ENCODE measurements at places on chromosomes 13 and 19.

DNA sequence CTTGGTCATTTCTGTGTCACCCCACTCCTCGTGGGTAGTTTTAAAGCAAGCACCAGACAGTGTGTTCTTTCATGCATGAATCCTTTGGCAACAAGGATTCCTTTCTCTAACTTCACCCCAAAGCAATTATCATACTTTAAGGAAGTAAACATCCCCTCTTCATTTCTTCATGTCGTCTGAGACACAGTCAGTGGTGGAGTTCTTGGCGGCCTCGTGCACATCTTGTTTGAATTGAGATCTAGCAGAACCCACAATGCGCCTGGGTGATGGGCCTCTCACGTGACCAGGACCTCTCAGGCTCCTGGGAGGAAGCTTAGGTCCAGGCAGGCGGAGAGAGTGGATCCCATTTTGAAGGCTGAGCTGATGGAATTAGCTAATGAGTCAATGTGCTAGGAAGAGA, 2.6 kb downstream of the ACSBG2 start:
- no peak for DNase-seq

DNA sequence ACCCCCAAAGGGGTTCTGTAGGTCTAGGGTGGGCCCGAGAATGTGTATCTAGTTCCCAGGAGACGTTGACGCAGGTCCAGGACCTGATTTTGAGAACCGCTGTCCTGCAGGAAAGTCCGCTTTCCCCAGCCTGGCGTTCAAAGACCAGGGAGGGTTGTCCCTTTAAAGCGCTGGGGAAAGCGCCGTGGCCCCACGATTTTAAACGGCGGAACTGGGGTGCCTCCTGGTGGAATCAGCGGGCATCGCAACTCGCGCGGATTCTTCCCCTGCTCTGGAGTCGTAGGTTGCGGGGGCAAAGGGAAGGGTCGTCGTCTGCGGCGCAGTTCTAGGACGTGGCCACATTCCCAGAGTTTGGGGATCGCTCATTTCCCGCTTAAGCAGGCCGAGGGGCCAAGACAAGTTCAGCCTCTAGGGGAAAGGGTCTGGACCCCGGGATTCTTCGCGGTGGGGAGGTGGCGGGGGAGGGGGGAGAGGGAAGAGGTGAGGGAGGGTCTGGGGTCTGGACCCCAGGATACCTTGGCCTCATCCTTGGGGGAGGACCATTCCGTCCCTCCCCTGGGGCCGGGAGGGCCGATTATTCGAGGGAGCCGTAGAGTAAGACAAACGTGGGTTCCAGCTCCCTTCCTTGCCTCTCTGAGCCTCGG, 7.7 kb downstream of the PNMA8B start:
- peak; percentile 87 for DNase-seq

DNA sequence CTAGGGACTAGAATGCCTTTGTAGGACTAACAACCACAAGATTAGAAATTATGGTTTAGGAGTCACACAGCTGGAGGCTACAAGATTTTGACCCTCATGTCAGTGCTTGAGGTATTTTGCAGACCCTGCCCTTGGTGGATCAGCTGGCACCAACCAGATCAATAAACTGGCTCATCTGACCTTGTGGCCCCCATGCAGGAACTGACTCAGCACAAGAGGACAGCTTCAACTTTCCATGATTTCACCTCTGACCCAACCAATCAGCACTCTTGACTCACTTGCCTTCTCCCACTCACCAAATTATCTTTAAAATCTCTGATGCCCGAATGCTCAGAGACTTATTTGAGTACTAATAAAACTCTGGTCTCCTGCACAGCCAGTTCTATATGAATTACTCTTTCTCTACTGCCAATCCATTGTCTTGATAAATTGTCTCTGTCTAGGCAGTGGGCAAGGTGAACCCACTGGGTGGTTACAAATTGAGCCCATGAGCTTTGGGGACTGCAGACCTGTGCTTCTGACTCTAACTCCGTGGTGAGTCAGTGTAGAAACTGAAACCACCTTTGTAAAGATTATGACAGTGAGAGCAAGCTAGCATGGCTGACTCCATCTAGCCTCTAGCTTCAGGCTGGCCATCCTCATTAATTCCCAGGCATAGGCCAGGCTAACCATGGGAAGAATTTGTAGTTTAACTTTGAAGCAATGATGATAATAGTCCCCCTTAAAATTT, 33.9 kb upstream of the CEACAM8 start:
- no peak for DNase-seq

GRCh38 chr19:13120817-13121216, 2.8 kb downstream of the NACC1 start:
- DNase-seq: no peak

DNA sequence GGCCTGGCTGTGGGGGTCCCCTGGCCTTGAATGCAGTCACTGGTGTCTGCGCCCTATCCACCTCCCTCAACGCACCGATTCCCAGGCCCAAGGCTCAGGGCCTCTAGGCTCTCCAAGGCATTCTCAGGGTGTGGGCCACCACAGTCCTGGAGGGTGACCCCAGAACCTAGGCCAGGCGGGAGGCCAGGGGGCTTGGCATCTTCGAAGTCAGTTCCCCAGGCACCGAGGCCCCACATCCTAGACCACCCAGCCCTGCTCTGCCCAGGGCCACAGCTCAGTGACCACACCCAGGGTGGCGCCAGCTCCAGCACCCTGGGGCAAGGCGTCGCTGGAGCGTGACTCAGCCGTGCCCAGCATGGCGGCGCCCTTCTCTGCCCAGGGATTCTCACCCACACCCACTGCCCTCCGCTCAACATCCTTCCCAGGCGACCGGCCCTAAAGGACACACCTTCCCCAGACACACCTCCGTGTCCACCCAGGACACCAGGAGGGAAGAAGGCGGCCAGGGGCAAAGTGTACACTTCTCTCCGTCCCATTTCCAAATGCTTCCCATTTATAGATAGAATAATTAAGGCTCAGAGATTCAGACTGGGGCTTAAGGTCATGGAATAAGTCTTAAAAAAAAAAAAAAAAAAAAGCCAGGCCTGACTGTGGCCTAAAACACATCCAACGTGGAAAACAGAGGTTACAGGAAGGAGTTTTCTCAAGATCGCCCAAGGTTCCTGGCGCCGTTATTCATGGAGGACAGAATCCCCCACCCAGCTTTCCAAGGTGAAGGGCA, 36.4 kb upstream of the NANOS3 start:
- DNase-seq: no peak

GRCh38 chr13:78638216-78638615, 20.7 kb downstream of the OBI1 start:
- DNase-seq: no peak

DNA sequence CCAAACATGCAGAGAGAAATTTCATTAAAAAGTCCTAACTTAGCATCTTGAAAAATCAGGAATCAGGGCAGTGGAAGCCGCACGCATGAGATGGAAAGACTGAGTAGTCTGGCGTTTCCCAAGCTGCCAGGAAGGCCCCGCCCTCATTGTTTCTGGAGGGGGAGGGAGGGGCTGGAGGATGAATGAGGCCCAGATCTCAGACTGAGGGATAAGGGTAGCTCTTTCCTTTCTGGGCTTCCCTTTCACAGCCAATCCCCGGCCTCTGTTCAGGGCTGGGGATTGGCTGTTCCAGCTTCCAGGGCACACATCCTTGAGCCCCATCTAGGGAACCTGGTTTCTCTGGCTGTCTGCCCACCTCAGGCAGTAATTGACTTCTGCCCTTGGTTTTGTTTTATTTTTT, 7.3 kb downstream of the C19orf53 start:
- no peak for DNase-seq

GRCh38 chr13:59542303-59542702, 621.4 kb downstream of the DIAPH3 start:
- DNase-seq: no peak

GRCh38 chr19:30207357-30207756, 164.8 kb upstream of the ZNF536 start:
- DNase-seq: peak; percentile 40

GRCh38 chr19:42576241-42576640, 18.5 kb downstream of the CEACAM8 start:
- no peak for DNase-seq

- no peak for DNase-seq
Measured at GRCh38 chr19:48239582-48240141, 16.1 kb downstream of the CARD8 start.

GRCh38 chr19:18029617-18030338, 21.8 kb downstream of the ARRDC2 start:
- no peak for DNase-seq
